Activated effector memory CD4-positive, alpha-beta T cell treated with Interleukin-2 at 50 U/mL for 16 hours (primary cell): ENCODE measurements at places on chromosomes 16 and 17.

DNA sequence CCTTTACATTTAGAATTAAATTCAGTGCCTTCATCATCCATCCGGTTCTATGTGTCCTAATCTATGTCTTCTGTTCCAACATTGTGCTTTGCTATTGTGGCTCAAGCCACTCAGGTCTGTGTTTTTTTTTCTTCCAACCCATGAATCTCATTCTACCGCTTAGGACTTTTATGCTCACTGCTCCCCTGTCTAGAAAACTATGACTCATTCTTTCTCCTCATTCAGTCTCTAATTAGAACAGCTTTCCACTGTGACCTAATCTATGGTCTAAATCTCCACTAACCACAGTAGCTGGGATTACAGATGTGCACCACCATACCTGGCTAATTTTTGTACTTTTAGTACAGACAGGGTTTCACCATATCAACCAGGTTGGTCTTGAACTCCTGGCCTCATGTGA lies 418.7 kb downstream of the KCNJ2 start:
- DNase-seq, result no peak

DNA sequence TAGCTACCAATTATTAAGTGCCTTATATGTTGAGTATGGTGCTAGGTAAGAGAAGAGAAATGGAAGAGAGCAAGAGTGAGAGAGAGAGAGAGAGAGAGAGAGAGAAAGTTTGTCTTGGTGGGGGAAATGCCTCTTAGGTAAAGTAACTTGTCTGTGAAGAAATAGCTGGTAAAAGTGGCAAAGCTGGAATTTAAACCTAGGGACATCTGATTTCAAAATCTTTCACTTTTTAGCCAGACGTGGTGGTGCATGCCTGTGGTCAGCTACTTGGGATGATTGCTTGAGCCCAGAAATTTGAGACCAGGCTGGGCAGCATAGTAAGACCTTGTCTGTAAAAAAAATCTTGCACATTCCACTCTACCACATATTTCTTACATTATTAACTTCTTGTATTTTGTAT lies 23.0 kb upstream of the CDR2 start:
- no peak for DNase-seq

DNA sequence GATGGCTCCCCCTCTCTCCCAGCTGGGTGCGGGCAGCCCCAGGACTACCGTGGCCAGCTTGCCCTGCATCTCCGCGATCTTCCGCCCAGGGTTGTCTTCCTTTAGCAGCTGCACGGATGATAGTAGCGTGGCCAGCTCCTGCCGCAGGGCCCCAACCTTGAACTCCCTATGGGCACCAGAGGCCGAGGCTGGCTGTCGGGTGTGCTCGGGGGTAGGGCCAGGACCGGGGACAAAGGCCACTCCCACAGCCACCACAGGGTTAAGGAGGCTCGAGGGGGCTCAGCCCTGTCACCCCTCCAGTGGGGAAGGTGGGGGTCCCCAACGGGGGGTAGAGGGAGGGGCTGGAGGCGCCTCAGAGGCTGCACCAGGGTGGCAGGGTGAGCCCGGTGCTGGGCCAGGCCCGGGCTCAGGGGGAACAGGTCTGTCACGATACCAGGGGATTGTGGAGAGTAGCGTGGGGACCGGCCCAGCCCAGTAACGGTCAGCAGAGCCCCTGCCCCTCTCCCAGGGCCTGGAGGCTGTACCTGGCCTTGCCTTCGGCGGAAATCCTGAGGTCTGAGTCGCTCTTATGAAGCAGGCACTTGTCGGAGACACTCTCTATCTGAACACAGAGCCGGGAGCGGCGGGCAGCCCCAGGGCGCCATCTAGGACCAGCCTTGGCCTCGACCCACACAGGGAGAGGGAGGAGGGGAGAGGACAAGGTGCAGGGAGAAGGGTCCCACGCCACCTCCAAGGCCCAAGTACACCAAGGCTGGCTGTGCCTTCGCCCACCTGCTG lies 5.2 kb downstream of the PERCC1 start:
- DNase-seq, result no peak

DNA sequence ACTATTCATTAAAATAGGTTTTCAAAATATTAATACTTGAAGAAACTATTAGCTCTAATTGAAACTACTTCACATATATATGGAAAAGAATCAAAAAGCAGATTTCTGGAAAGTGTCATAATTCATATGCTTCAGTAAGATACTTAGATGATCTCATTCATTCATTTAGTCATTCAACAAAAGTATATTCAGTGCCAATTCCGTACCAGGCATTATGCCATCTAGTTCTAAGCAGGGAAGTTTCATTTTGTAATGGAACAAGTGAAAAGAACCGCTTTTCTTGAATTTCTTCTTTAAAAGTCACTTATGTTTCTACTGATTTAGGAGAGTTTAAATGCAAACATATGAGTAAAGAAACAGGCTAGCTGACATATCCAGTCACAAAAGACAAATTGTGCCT lies 118.3 kb upstream of the FAM20A start:
- no peak for DNase-seq

DNA sequence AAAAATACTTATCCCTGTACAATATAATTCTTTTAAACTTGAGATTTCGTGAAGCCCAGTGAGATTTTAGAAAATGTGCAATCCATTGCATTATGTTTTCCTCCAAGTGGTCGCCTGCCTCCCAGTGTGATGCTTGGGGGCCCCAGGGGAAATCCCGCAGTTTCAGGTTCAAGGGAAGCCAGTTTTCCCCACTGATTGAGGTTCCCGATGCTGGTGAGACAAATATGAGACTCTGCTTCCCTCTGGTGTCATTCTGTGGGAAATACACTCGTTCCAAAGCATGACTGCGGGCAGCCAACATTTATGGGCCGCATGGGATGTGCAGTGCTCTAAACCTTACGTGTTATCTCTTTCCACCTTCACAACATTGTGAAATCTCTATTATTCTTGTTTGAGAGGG lies 200.8 kb downstream of the PRKCB start:
- DNase-seq, result no peak

- no peak for DNase-seq
Observed at GRCh38 chr16:30567991-30568638, 3.4 kb downstream of the ZNF688 start.

GRCh38 chr16:67101311-67102082 lies 8.2 kb upstream of the PHAF1 start:
- DNase-seq, result no peak

- no peak for DNase-seq
Observed at GRCh38 chr16:11104168-11105037, 151.6 kb downstream of the SOCS1 start.

GRCh38 chr16:23562505-23562904 lies 5.0 kb downstream of the UBFD1 start:
- no peak for DNase-seq

GRCh38 chr16:23734176-23734893 lies 20.5 kb upstream of the CHP2 start:
- DNase-seq, result no peak

- no peak for DNase-seq
Observed at GRCh38 chr16:49026566-49027181, 255.0 kb downstream of the CBLN1 start.

- no peak for DNase-seq
Observed at GRCh38 chr17:66643815-66644710, 190.9 kb upstream of the CACNG5 start.

GRCh38 chr17:82219083-82219482 lies 6.4 kb upstream of the CCDC57 start:
- DNase-seq, result no peak

DNA sequence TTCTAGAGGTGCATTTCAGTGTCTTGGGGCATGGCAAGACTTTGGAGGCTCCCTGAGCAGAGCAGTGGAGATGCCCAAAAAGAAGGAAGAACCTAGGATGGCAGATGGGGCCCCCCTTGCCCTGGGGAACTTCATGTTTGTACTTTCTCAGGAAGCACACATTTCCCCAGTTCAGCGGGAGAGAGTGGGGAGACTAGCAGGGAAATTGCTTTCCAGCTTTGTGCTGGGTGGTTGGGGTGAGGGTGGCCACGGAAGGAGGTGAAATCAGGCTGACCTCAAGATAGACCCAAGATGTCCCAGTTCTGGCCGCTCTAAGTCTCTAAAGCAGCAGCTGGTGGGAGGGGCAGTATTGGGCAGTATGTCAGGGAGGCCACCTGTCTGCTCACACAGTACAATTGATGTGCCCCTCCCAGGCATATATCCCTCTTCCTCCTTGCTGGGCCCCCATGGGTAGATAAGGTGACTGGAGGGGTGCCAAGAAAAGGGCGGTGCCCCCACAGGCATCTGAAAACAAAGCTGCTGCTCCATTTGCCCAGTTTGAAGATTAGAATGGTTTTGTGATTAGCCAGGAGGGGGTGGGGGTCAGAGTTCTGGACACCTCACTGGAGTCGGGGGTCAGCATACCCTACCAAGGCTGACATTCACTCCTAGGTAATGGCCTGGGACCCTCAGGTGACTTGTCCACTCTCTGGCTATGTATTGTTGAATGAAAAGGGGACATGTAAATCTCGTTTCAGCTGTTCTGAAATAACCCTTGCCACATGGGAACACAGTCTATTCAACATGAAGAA lies 17.1 kb upstream of the NAGLU start:
- no peak for DNase-seq

DNA sequence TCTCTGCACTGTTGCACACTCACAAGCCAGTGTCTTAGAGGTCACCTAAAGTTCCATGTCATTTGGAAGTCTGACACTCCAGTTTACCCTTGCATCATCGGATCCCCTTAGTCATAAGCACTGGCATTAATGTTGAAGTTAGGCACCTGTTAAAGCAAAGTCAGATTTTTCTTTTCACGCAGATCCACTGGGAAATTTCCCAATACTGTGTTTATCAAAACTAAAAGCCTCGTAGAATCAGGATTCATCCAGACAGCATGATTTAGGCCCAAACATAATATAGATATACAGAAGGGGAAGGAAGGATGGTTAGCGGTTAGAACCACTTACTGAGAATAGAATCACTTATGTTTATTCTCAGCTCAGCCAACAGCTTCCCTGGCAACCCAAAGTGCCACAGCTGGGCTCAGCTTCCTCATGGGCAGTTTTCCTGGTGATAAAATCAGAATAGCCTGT lies 30.1 kb upstream of the HAPSTR1 start:
- no peak for DNase-seq

- DNase-seq, result no peak
Observed at GRCh38 chr16:77536809-77537208, 102.0 kb upstream of the ADAMTS18 start.

DNA sequence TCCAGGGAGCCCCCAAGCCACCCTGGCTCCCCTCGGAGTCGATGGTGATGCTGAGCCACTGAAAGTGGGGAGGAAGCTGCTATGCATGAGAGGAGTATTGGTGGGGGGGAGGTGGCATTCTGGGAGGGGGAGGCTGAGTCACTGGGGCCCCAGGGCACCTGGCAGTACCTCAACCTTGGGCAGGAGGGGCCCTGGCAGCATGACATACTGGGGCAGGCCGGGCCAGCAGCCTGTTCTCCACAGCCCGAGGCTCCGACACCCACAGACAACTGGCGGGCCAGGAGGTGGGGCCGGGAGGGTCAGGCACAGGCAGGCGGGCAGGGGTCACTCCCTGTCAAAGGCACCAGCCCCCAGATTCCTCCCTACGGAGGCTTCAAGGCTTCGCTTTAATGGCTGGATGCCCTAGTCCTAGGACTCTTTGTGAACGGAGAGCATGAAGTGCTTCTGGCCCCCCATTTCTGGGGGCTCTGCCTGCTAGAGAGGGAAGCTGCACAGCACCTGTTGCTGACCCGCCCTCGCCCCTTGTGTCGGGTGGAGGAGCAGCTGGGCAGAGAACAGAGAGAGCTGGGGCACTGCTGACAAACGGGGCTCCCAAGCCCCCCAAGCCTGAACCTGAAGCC lies 928 bp downstream of the CASKIN2 start:
- no peak for DNase-seq
